ENCODE measurements at places on chromosomes 12 and 14.
A peak's percentile ranks its signal among the peaks of the same experiment; 100 is the strongest.

- DNase-seq, result no peak
Observed at GRCh38 chr12:41652981-41653380, 464.9 kb downstream of the PDZRN4 start.

DNA sequence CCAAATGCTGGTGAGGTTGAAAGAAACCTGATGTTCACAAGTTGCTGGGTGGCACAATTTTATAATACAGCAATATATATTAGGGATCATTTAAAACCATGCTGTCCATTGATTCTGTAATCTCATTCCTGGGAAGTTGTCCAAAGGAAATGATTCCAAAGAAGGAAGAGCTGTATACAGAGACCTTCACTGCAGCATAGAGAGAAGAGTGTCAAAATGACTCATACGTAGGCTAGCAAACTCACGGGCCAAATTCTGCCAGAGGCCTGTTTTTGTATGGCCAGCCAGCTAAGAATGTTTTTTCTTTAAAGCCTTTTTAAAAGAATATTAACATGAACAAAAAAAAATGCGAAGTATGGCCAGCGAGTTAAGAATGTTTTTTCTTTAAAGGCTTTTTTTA, 69.2 kb upstream of the MED13L start:
- no peak for DNase-seq

DNA sequence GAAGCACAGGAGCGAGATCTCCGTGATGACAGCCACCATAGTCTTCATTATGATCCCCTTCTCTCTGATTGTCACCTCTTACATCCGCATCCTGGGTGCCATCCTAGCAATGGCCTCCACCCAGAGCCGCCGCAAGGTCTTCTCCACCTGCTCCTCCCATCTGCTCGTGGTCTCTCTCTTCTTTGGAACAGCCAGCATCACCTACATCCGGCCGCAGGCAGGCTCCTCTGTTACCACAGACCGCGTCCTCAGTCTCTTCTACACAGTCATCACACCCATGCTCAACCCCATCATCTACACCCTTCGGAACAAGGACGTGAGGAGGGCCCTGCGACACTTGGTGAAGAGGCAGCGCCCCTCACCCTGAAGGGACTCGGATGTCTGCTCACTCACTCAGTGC, 775 bp downstream of the OR10P1 start:
- DNase-seq, result peak; percentile 60

- peak; percentile 48 for DNase-seq
Observed at GRCh38 chr12:127293507-127294310, 973.3 kb upstream of the TMEM132C start.

DNA sequence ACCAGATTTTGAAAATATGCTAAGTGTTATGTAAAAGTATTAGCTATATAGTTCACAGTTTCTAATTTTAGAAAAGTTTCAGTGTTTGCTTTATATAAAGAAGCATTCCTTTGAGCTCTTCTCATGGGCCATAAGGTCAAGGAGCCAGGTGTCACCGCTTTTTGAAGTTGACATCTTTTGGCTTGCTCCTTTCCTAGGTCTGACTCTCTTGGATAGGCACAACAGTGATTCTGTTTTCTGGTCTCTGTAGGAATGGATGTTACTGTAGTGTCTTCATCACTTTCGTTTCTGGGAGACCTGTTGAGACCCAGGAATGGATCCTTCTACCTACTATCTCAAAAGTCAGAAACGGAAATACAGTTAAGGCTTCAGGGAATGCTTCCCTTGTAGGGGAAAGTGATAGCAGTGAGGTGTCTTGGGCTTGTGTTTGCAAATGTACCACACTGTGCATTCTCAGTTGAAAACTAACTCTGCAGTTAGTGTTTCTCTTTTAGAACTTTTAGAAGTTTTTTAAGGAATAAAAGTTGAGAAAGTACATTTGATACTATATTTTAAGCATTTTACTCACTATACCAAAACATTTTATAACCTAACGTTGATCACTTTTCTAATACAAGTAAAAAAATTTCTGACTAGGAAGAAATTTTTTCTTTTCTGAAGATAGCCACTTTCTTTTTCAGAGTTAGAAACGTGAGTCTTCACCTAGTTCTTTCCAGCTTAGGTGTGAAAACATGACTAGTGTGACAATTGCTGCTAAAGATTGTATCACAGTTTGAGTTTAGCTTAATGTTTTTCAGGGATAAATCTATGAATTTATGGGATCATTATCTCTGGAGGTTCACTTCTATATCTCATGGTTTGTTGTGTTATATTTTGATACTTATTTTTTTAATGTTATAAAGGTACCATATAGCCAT, 20.8 kb downstream of the VRK1 start:
- DNase-seq, result no peak

DNA sequence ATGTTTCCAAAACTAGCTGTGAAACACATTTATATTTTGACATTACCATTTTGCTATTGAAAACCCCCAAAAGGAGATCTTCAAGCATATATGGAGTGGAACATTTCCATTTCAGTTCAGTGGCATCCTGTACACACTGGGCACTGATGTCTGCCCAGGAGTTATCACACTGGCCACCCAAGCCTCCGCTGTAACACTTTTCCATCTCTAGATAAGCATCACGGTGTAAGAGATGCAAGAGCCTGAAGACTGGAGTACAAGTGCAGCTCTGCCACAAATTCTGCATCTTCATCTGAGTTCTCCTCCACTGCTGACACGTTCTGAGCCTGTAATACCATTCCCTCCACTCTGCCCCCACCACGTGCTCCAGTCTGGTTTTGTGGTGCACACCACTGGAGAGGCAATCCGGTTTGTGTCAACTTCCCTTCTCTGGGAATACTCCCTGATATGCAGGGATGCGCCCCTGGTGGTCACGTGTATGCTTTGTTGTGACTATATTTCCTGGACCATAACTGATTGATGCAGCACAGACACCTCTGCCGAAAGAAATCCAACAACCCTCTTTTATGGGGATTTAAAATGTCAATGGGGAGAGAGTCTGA, 12.7 kb downstream of the SPTLC2 start:
- no peak for DNase-seq

DNA sequence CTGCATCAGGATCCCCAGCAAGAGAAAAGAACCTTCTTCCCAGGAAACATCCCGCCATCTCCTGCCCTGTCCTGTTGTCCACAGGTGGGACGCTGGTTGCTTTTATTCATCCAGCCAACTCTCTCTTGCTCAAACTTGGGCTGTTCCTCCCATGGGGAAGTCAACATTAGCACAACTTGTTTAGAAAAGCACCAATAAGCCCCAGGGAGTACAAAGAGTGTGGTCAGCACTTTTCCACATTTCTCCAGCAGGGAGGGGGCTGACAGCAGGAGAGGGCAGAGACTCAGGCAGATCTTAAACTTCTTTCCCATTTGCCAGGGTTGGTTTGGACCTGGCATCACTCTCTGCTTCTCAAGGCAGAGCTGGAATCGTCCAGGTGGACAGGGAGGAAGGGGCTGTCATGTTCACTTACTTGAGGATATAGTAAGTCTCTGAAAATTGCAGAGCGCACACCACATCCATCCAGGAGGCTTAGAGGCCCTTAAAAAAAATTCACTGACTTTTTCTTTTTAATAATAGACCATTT, 74.9 kb downstream of the RBM19 start:
- no peak for DNase-seq

- DNase-seq, result no peak
Observed at GRCh38 chr12:57811028-57811755, 7.3 kb downstream of the AVIL start.

- no peak for DNase-seq
Observed at GRCh38 chr12:99709116-99709515, 61.6 kb downstream of the GARIN6 start.

- no peak for DNase-seq
Observed at GRCh38 chr12:124639122-124639806, 71.9 kb upstream of the NCOR2 start.

- DNase-seq, result no peak
Observed at GRCh38 chr12:8692573-8692972, 5.2 kb upstream of the RIMKLB start.

DNA sequence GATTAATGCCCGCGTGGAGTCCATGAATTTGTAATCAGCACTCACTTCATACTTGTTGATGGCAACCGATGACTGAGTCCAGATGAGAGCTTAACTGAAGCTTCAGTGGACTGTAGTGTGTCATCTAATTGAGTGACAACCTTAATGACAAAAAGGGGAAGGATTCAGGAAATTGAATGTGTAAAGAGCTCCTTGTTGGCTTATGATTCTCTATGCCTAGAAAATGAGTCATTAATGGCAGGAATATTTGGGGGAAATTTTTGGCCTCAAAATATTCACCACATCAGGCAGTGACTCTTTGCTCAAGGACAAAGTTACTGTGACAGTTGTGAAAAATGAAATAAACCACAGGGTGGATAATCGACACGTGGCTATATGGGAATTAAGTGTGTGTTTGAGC, 55.3 kb upstream of the STON2 start:
- no peak for DNase-seq
